Choroid plexus epithelial cell (primary cell): ENCODE measurements at places on chromosomes 3 and 15.
A peak's percentile ranks its signal among the peaks of the same experiment; 100 is the strongest.

GRCh38 chr3:62527474-62527873, 154.1 kb upstream of the FEZF2 start:
- no peak for DNase-seq

GRCh38 chr3:172079326-172079976, 40.1 kb downstream of the FNDC3B start:
- no peak for DNase-seq

GRCh38 chr15:92452143-92452542, 58.5 kb downstream of the ST8SIA2 start:
- no peak for DNase-seq

DNA sequence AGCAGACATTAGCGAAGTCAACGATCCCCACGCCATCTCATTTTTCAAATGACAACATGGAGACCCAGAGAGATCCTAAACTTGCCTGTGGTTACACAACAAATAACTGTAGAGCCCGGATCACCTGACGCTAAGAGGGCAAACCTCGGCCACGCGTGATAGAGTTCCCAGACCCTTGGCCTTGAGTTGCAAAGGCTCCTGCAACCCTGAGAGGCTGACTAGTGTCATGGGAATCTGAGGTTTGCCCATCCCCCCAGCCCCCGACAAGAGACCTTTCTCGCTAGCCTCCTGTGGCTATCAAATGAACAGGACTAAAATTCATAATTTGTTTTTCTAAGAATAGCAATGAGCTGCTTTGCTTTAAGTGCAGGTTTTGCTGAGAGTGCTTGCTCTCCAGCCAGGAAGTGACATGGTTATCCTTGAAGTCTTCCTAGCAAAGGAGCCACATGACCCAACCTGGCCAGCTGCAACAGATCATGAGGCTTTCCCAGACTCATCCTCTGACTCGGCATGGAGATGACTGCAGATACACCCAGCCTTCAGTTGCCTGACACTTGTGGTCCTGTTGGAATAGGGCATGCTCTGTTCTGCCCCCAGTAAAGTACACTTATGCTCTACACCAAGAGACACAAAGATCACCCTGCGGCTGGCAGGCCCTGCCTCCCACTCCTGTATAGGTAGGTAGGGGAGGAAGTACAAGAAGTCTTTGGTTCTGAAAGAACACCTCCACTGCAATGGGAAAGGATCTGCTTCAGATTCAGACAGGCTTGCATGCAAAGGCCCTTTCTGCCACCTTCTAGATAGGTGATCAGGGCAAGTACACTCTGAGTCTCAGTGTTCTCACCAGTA, 36.0 kb downstream of the MCF2L2 start:
- peak; percentile 64 for DNase-seq

- no peak for DNase-seq
Measured at GRCh38 chr3:16288664-16289063, 23.7 kb downstream of the OXNAD1 start.
